ENCODE measurements at places on chromosomes 4 and X.

DNA sequence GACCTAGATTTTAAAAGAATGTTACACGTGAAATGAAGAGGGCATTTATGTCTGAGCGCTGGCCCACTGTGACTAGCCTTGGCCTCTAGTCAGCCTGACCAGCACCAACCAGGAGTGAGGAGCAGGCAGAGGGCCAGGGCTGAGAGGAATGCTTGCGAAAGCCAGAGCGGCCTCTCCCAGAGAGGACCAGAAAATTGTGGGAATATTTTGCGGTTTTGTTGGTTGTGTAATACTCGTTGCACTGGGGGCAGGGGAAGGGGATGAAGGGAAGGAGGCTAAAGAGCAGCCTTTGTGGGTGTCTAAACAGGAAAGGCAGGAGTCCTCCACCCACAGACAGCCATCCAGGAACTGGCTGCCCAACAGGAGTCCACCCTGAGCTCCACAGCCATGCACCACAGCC is 3.8 kb downstream of the GABRE start:
- DNase-seq: no peak

DNA sequence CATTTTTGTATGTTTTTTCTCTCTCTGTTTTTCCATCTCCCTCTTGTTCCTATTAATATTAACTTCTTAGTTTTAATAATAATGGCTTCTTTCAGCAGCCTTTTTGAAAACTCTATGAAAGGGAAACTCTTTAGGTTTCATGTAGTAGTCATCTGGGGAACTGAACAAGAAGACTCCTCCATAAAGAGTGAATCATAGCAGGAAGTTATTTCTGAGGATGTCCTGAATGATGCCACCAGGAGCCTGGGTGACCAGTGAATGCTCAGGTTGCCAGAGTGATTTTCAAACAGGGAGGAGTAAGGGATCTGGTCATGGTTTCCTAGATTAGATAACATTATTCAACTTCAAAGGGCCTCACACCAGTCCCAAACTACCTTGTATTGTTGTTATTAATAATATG is 212.8 kb upstream of the PDE5A start:
- DNase-seq: peak; percentile 12

- no peak for DNase-seq
Observed at GRCh38 chr4:10694151-10694827, 9.7 kb upstream of the CLNK start.

GRCh38 chrX:14884714-14885113 is 11.5 kb downstream of the MOSPD2 start:
- no peak for DNase-seq

GRCh38 chr4:185341841-185342240 is 53.9 kb downstream of the LRP2BP start:
- no peak for DNase-seq
